Fibroblast of skin of left quadriceps (primary cell): ENCODE measurements at places on chromosomes 5 and 9.

DNA sequence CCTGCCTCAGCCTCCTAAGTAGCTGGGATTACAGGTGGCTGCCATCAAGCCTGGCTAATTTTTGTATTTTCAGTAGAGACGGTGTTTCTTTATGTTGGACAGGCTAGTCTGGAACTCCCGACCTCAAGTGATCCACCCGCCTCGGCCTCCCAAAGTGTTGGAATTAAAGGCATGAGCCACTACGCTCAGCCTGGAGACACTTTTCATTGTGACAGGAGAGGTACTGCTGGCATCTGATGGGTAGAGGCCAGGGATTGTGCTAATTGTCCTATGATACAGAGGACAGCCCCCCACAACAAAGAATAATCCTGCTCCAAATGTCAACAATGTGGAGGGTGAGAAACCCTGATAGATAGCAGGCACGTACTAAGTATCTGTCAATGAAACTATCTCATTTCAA is 91.3 kb upstream of the SLC25A48 start:
- DNase-seq: no peak

- no peak for DNase-seq
These were observed at the start of gene SIT1 for GRCh38 chr9:35650341-35651158. TSS of gene SIT1 (minus strand) at chr9:35650931. CDS start at chr9:35650853, 78 bp downstream.

DNA sequence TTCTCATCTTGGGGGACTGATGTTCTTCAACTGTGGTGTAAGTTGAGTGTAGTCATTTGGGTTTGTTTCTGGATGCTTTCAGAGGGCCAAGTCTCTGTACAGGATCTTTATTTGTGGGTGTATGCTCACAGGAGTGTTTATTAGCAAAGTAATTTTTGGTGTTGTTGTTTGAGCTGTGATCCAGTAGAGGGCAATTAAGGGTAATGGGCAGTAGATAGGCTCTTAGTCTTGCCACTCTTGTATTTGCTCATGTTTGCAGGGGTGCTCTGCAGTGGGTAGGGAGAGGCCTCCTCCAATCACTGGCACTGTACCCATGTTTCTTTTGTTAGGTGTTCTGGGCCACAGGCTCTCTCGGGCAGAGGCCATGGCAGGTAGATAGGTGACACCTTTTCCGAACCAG is 45.9 kb upstream of the ITGA2 start:
- DNase-seq: no peak

- no peak for DNase-seq
These were observed at the start of gene ADAMTS13 for GRCh38 chr9:133421615-133422542. TSS of gene ADAMTS13 (plus strand) at chr9:133422367. CDS start at chr9:133422444, 77 bp downstream.

DNA sequence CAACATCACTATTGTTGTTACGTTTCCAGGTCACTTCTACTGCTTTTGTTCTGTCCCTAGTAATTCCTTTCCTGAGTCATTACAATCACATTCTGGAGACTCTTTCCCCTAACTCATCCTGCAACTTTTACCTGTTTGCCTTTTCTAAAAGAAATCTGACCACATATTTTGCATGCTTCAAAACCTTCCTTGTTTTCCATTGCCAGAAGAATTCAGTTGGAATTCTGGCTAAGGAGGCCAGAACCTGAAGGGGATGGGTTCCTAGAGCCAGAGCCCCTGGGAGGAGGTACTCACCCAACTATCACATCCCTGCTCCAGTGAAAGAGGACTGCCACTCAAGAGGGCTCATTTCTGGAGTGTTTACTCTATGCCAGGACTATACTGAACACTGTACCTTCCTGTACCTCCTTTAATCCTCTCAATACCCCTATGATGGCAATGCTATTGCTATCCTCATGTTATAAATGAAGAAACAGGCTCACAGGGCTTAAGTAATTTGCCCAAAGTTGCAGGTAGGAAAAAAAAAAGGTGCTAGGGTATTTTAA is 42.8 kb upstream of the MAST4 start:
- DNase-seq: no peak

DNA sequence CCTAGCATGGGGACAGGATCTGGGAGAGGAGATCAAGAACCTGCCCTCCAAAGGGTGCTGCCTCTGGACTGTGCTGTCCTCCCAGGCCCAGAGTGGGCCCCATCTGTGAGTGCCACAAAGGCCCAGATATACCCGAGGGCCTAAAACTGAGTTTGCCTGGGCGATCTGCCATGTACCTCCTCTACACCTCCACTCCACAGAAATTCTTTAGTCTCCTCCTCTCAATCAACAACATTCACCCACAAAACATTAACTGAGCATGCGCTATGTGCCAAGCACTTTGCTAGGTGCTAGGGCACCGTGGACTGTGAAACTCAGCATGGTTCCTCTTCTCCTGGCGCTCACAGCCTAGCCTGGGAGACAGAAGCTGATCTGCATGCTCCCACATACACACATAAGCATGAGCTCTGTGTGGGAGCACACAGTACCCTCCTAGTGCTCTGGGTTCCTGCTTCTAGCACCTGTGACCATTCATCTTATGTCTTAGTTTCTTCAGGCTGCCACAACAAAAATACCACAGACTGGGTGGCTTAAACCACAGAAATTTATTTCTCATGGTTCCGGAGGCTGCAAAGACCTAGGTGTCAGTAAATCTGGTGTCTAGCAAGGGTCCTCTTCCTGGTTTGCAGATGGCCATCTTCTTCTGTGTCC is 82.0 kb upstream of the FSTL4 start:
- no peak for DNase-seq

DNA sequence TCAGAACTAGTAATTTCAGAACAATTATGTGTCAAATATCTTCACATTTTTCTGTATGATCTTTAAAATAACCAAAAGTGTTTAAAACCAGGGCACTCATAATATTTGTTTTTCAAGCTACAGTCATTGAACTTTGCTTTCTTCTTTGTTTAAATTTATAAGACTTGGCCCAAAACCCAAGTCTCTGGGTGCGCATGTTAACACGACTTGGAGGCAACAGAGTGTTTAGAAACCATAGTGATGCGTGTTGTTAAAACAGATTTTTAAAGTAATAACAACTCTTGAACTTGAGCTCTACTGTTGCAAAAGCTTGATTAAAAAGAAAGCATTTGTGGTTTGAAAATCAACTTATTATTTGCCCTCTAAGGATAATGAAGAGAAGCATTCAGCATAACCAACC is 26.0 kb upstream of the GRIN3A start:
- no peak for DNase-seq

DNA sequence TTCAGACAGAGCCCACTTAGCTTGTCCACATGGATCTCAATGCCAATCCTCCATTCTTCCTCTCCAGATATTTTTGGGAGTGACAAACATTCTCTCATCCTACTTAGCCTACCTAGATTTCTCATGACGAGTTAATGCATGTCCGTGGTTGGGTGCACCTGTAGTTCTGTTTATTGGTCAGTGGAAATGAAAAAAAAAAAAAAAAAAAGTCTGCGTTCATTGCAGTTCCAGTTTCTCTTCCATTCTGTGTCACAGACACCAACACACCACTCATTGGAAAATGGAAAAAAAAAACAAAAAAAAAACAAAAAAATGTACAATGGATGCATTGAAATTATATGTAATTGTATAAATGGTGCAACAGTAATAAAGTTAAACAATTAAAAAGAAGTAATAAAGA is 59.0 kb downstream of the BASP1 start:
- DNase-seq: no peak

DNA sequence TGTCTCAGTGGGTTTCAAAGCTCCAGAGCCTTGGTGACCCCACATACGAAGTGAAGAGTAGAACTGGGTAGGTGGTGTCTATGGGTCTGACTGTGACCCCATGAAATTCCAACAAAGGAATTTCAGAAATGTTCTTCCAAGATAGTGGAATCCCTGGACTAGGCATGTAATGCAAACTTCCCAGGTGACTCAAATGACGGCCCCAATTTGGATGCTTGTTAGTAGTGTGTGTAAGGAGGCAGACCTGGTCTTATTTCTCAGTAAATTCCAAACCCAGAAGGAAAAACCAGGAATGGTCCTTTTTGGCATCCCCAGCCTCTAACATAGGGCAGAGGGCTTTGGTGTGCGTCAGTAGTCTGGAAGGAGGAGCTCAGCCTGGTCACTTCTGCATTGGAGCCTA is 43.6 kb upstream of the ABCA1 start:
- DNase-seq: no peak

DNA sequence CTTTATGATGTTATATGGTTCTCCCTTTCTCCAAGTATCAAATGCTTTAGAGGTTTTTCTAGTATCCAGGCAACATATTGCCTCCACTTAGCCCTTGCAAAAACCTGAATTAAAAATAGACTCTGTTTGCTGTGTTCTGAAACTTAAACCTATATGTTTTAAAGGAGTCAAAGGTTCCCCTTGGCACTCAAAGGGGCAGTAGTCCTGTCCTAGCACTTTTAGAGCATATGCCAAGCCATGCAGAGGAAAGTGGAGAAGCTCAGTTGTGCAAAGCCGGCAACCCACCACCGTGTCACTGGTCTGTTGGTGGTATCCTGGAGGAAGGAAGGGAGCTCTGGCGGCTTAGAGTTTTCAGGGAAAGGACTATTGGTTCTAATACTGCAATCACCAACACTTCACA is 154.3 kb downstream of the PIP5K1B start:
- DNase-seq: no peak

GRCh38 chr5:157740229-157740610 is 3.3 kb upstream of the LSM11 start:
- DNase-seq: no peak

GRCh38 chr5:126366199-126366560 is 57.0 kb upstream of the GRAMD2B start:
- DNase-seq: no peak

DNA sequence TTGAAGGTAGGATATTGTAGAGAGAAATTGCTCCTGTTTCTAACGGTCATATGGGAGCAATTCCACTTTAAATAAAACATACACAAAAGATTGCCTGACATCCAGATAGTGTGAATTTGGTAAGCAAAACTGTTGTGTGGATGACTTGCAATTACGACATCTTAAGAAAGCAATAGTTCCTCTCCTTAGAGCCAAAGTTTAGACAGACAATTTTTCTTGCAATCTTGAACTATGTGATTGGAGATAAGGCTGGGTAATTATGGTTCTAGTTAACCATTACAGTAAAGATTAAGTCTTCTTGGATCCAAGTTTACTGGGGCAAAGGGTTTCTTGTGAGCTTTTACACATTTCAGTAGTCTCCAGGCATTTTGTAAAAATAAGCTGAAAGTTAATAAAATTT is 1080.6 kb upstream of the CDH6 start:
- DNase-seq: no peak

DNA sequence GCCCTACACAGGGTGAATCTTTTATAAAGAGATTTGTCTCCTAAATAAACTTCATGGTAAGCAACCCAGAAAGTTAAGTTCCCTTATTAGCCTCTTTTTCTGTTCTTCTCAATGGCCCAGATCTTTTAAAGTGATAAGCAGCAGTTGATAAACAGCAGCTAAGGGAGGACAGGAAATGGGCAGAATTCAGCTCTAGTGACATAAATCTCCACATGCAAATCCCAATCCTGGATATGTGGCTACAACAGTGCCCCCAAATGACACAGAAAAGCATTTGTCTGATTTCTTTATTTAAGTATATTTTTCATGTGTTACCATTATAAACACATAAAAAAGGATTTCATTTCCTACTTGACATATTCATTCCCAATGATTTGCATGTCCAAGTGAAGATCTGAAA is 199.0 kb downstream of the DTWD2 start:
- DNase-seq: no peak

GRCh38 chr9:100425758-100426157 is 1.2 kb upstream of the MSANTD3 start:
- DNase-seq: no peak

GRCh38 chr9:68887232-68887631 is 126.7 kb downstream of the PRKACG start:
- no peak for DNase-seq

- no peak for DNase-seq
These were observed 348.7 kb downstream of the SLIT3 start for GRCh38 chr5:168952196-168952595.

GRCh38 chr5:131999041-131999440 is 12.4 kb downstream of the ACSL6 start:
- no peak for DNase-seq

GRCh38 chr5:163433271-163433670 is 4.1 kb upstream of the CCNG1 start:
- no peak for DNase-seq

GRCh38 chr9:115492869-115493268 is 374.9 kb upstream of the TNC start:
- DNase-seq: no peak

- DNase-seq: peak; percentile 97
These were observed 47.3 kb downstream of the TRIO start for GRCh38 chr5:14190194-14191164.

GRCh38 chr5:96610747-96611146 is 51.4 kb upstream of the CAST start:
- DNase-seq: no peak

DNA sequence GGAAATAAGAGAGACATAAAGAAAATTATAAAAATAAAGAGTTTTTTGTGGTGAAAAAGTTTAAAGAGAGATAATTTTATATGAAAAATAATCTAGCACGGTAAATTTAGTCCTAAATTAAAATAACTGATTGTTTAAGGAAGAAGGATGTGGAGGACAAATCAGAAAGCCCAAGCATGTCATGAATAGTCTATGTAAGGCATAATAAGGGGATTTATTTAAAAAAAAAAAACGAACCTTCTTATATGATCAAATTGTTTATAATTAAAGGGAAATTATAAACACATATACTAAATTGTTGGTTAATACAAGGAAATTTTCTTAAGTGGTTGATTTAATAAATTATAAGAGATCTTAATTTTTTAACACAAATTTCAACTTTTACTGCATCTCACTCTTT is 551.8 kb upstream of the TYRP1 start:
- DNase-seq: no peak

DNA sequence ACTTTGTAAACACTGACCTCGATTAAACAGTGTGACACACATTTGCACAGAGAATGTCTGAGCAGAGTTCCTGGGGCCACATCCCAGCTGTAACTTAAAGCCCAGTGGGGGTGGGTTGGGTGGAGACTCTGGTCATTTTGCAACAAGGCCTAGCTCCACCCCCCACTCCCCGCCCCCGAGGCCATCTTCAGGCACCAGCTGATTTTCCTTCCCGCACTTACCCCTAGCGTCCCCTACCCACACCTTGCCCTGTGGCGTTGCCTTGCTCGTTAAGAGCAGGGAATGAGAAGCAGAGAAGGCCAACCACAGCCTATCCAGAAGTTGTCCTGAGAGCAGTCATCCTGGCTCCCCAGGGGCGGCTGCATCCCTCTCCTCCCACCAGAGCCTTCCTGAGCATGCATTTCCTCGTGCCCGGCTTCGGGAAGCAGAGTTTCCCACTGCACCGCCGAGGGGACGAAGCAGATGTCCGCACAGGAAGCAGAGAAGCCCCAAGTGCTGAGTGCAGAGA is 101.7 kb upstream of the SARDH start:
- DNase-seq: no peak

- no peak for DNase-seq
These were observed 2.5 kb upstream of the CDK9 start for GRCh38 chr9:127783111-127784008.

- DNase-seq: no peak
These were observed 6.0 kb downstream of the PCDHGC5 start for GRCh38 chr5:141494761-141495452.

GRCh38 chr9:125608489-125609224 is 98.4 kb downstream of the MAPKAP1 start:
- no peak for DNase-seq
